Activated CD4-positive, alpha-beta T cell treated with anti-CD3 and anti-CD28 coated beads for 36 hours (primary cell): ENCODE measurements at places on chromosomes 2 and 18. TPM values are rescaled to one million over a fixed set of nuclear protein-coding genes. Genes with fewer than 3 reads are reported as not detected.

The INO80D gene
- 18.9 TPM for total RNA-seq

The BOLL gene
- total RNA-seq, result not detected

The KCNF1 gene
- not detected for total RNA-seq

The ZC3H8 gene
- total RNA-seq, result 21.6 TPM

The CYP27A1 gene
- total RNA-seq, result 0.12 TPM

The HOXD12 gene
- total RNA-seq, result not detected

The IL36A gene
- not detected for total RNA-seq

The SH3YL1 gene
- 17.7 TPM for total RNA-seq

The RBM44 gene
- 1.4 TPM for total RNA-seq

- DNase-seq, result no peak
Measured at GRCh38 chr2:128710729-128711128, 392.1 kb upstream of the HS6ST1 start.

DNA sequence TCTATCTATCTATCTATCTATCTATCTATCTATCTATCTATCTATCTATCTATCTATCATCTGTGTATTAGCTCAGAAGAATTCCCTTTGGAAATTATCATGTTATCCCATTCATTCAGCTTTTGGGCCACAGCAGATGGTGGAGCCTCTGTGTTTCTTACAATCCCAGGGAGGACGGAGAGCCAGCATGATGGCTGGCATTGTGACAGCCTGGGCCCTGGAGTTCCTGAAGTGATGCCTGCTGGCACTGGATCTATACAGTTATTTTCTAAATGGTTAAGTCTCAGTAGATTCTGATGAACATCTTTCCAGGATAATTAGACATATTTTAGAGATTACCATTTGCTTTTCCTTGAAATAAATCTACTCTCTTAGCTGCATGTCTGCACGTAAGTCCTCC, 385.4 kb upstream of the NXPH2 start:
- DNase-seq, result no peak

- DNase-seq, result peak; percentile 62
Measured at GRCh38 chr2:131039908-131040660, 53.2 kb downstream of the FAM168B start.

DNA sequence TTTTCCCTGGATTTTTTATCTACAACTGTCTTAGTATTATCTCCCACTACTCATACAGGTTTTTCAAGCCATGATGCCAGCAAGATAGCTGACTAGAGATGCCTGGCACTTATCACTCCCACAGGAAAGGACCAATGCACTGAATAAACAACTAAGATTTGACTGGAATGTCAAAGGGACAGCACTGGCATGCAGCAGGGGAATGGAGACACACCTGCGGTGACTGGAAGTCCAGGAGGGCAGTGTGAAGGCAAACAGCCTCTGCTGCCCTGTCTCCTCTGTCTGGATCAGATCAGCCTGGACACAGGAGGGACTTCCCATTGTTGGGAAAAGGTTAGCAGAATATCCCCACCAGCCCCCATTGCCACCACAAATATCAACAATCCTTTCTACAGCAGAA, 85.1 kb downstream of the TMEM237 start:
- DNase-seq, result no peak

GRCh38 chr2:232024457-232024856, 62.9 kb downstream of the DIS3L2 start:
- DNase-seq, result no peak

GRCh38 chr2:220051716-220052115, 424.3 kb downstream of the SLC4A3 start:
- DNase-seq, result no peak

- DNase-seq, result no peak
Measured at GRCh38 chr2:104690255-104690984, 163.5 kb upstream of the POU3F3 start.

DNA sequence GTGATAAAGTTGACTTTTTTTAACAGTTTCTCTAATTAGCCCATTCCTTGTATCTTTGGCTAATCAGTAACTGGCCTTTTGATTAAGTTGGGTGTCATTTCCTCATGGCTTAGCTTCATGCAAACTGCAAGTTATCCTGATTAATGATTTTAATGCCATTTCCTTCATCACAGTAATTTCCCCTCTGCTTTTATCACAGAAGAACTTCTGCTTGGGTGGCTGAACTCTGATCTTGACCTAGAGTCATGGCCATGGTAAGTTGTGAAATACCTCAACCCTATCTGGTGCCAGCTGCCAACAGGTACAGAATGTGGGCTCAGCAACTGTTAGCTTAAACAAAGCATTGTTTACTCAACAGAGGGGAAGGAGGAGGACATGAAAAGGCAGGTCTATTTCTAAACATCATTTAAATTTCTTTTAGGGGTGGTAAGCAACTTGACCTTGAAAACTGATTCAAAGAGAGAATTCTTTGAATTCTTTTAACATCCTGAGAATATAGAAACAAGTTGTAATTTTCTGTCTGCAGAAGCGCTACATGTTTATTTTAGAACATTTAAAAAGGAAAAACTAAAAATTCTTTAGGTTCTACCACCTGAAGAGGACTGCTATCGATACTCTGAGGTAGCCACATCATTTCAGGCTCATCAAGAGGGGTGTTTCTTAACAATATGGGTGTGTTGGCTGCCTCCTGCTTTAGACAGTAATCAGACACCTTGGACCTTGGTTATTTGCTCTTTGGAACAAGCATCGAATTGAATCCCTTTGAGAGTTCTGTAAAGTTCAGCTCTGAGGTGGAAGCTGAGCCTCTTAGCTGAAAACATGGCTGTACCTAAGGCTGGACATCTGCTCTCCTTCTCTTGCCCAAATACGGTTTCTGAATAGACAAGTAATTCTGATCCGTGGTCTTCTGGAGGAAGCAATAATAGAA, 39.7 kb downstream of the ANXA4 start:
- no peak for DNase-seq

- DNase-seq, result no peak
Measured at GRCh38 chr2:156695020-156695419, 258.8 kb downstream of the GPD2 start.

GRCh38 chr2:224440988-224441387, 39.1 kb upstream of the FAM124B start:
- DNase-seq, result no peak

GRCh38 chr18:65938592-65939372, 188.0 kb downstream of the CDH7 start:
- peak; percentile 42 for DNase-seq

DNA sequence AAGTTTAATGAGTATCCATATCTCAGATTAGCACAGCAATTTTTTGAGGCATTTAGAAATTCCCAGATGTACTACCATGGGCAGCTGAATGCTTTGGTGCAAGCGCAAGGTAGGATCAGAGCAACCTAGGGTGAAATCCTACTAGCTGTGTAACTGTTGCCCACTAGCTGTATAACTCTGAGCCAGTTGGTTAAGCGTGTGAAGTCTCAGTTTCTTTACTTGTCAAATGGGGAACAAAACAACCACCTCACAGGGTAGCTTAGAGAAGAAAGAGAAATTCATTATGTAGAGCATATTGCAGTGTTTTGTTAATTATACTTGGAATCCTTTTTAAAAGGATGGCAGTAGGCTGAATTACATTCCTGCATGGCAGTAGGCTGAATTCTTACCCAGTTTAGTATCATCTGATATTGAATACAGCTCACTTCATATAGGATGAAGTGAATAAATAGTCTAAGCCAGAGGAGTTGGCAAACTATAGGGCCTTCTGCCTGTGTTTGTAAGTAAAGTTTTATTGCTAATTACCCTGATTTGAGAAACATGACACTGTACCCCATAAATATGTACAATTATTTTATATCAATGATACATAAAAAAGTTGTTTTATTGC, 180.7 kb downstream of the PLCL1 start:
- DNase-seq, result no peak

DNA sequence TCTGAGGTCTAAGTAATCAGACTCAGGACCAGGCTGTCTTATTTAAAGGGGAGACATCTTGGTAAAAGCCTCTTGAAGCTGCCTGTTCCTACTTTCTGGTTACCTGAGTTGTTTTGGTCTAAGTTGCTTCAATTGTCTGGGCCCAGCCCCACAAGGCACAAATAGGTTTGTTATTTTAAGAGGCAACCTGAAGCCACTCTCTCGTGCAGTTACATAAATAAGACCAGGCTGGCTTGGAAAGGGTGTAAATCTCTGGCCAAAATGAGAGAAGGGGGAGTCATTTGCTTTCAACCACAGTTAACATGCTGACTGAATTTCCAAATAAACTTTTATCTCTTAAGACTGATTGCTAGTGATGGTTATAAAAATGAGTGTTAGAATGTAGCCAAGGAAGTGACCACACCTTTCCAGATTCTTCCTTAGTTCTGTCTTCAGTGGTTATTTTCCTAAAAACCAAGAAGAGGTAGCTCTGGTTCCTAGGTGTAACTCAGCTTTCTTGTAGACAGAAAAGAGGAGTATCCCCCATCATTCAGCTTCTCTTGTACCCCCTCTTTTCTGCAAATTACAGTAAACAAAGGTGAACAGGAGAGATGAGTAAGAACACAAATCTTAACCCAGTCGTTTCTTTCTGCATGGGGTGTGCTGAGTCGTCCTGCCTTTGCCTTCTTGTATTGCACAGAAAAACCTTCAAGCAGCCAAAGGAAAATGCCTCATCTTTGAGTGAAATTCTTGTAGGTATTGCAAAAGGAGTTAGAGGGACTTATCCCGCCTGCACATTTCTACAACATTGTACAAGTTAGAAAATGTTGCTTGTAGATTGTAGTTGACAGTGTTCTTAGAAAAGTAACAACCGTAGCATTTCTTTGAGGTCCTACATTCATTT, 161.5 kb upstream of the NT5C1B start:
- no peak for DNase-seq
